ENCODE measurements at places on chromosomes 3 and 15.

GRCh38 chr3:48634661-48635221, 520 bp downstream of the SLC26A6 start:
- DNase-seq, result no peak

- DNase-seq, result no peak
These were observed 3.1 kb downstream of the C3orf20 start for GRCh38 chr3:14678015-14678503.

DNA sequence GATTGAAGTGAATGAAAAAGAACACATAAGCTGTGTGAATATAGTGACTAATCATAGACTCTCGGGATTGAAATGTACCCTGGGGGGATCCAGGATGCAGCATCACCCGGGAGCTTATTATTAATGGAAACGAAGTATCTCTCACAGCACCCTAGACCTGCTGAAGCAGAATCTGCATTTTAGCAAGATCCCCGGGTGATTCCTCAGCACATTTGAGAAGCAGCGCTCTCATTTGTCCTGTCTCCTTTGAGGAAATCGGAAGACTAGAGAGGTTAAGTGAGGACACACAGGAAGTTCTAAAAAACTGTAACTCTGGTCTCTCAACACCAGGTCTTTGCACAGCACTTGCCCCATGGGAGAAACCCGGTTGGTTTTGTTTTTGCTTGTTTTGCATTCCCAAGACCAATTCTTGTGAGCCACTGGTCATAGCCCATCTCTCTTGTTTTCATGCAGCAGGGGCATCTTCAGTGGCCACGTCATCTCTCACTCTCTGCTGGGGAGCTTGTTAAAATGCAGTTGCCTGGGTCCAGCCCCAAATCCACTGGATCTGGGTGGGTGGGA, 30.2 kb downstream of the ZNF710 start:
- DNase-seq, result peak; percentile 25

DNA sequence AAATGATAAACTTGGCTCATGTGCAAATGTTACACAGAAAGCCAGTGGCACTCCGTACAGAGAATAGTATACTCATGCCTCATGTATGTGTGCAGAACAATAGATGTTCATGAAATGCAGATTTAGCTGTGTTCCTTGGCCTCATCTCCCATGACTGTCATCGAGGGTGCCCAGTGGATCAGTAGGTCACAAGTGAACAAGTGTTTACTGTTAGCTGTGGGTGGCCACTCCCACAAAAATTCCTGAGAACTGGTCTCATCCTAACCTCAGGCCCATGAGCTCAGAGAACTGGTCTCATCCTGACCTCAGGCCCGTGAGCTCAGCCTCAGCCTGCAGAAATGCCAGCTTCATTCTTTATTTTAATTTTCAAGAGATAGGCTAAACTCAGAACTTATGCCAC, 124.1 kb downstream of the GADL1 start:
- DNase-seq, result no peak

DNA sequence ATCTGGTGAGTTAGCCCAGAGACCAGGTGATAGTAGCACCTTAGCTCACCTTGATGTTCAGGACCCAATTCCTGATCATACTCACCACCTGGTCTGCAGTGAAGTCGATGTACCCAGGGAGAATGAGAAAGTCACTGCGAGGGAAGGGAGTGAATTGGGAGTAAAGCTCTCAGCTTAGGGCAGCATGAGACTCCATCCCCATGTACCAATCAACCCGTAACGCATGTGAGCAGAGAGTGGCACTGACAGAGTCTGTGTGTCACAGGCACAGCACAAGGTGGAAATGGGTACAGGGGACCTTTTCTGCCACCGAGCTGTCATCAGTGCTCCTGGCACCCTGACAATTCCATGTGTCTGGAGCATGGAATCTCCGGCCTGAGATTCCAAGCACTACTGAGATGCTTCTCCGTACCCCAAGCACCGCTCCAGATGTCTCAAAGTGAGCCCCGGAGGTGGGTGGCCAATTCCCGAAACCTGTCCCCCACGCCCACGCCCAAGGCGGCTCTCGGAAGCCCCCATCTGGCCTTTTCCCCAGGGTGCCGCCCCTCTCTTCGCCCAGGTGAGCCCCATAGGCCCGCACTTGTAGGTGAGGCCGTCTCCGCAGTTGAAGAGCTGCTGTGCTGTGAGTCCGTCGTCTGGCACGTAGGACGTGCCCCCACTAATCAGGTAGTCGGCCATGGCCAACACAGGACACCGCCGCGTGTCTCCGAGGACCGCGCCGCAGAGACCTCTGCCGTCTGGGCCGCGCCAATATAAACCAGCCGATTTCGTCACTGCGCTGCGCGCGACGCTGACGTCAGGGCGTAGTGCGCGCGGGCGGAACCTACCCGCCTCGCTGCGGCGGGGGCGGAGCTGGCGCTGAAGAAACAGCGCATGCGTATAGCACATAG, at the start of gene IMPDH2:
TSS of gene IMPDH2 (minus strand) at position 726 of the 890 bp plus-strand sequence. CDS start at position 678, 48 bp downstream.
- DNase-seq, result peak; percentile 93
